Posterior cingulate gyrus (tissue), 11 donors: ENCODE measurements at places on chromosomes 12 and 14.

- DNase-seq: no peak
These were observed 210.9 kb upstream of the ARID2 start for GRCh38 chr12:45518291-45519235.

DNA sequence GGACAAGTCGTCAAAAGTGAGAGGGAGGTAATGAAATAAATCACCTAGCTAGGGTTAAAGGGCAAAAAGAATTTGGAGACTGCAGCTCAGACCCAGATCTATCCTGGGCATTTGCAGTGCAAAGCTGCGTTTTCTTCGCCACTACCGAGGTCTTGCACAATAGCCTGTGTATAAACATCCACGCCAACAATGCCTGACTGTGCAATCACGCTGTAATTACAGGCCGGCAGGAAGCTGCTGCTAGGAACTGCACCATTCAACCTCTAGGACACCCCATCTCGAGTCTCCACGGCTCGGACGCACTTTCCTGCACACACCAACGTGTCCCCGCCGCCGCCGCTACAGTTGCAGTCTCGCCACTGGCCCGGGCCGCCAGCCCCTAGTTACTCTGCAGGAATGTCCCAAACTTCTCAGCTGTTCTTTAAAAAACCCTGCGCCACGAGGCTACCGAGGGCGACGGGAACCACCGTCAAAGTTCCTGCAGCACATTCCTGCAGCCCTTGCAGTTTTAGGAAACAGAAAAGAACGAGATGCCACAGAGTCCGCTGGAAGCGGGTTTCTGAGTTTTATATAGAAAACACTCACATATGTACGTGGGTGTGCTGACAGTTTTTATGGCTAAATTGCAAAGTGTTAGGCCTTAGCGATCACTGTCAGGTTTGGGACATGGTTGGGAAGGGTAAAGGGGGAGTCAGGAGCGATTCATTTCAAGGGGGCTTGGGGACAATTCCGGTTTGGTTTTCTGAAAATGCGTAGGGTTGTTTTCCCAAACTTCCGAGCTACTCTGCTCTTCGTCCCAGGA, 65.6 kb upstream of the PTGR2 start:
- DNase-seq: peak; percentile 43

- no peak for DNase-seq
These were observed 18.3 kb upstream of the GXYLT1 start for GRCh38 chr12:42162965-42163364.

DNA sequence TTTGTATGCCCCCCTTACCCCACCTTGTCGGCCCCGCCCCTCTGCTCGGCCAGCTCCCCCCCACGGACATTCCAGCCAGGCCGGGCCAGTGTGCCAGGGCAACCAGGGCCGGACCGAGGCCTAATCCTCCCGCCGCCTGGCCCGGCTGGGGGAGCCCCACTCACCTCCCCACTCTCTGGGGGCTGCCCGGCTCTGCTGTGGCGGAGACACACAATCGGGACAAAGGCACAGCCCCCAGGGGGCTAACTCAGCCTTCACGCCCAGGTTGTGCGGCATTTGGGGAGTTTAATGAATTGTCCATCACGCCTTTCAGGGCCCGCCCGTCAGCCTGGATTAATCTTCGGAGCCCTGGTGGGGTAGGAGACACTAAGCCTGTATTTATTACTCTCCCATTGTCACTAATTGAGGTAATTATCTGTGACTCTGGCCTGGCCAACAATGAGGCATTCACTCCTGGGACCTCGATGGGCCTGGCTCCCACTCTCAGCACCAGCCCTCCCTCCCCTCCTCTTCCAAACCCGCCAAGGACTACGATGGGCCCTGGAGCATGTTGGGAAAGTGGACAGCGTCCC, 8.7 kb downstream of the WNT1 start:
- no peak for DNase-seq

DNA sequence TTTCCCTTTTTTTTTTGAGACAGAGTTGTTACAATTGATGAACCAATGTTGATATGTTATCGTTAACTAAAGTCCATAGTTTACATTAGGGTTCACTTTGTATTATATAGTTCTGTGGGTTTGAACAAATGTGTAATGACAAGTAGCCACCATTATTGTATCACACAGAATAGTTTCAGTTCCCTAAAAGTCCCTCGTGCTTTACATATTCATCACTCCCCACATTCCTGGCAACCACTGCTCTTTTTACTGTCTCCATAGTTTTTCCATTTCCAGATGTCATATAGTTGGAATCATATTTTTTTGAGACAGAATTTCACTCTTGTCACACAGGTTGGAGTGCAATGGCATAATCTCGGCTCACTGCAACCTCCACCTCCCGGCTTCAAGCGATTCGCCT, 12.5 kb downstream of the HSD17B6 start:
- DNase-seq: no peak
